ENCODE measurements at places on chromosomes 3 and 15.

DNA sequence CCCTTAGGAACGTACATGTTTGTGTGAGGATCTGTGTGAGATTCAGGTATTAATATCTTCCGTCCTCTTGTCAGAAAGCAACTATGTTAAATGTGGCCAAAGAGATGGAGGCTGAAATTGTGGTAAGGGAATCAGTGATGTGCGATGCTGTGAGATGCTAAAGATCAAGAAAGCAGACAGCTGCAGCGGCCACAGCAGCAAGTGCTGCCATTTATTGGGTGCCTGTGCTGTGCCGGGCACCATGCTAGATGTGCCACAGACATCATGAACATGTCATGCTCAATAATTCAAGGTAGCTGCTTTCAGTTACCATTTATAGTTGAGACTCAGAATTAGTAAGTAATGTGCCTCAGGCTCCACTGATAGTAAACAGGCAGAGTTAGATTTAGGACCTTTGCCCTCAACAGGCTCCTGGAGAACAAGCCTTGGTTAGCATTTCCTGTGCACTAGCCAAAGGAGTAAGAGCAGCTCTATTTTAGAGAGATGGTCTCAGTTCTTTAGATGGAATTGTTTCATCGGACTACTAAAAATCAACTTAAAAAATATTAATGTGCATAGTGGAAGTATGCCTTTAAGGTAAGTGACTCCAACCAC, 24.9 kb downstream of the LARS2 start:
- no peak for DNase-seq

GRCh38 chr3:37996785-37997301, 6.3 kb downstream of the VILL start:
- peak; percentile 80 for DNase-seq

- peak; percentile 94 for DNase-seq
Measured at GRCh38 chr15:63122002-63122875, 578 bp downstream of the LACTB start.

DNA sequence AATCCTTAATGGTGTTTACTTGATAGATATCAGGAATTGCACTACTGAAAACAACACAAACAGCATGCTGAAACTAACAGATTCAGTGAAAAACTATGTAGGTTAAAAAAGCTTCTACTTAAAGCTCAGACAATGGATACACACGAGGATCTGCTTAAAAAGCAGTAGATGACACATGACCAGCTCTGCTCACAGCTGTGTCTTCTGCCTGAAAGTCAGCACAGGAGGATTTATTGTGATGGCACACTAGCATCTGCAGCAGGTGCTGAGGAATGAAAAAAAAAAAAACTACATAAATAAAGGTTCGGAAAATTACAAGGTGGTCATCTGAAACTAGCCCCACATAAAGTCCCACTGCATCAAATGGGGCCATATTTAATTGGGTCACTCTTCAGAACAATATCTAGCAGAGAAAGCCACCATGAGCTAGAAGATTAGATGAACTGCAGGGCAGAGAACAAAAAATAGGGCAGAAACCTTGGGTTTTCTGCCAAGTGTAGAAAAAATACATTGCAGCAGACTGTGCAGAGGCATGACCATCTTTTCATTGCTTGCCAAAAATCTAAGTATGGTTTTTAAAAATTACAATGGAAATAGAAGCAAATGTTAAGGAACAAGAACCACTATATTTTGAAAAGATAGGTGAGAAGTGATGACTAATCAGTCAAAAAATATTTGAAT, 13.2 kb upstream of the GOLM2 start:
- no peak for DNase-seq

DNA sequence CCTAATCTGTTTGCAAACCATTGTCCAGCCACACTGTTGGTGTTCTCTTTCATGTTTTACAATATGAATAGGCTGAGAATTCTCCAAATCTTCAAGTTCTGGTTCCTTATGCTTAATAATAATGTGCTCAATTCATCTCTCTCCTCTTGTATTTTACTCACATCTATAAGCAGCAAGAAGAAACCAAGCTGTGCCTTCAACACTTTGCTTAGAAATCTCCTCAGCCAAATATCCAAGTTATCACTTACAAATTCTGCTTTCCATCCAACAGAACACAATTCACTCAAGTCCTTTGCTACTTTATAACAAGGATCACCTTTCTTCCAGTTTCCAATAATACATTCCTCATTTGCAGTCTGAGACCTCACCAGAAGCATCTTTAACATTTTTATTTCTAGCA, 117.5 kb downstream of the LRRC28 start:
- DNase-seq: no peak

DNA sequence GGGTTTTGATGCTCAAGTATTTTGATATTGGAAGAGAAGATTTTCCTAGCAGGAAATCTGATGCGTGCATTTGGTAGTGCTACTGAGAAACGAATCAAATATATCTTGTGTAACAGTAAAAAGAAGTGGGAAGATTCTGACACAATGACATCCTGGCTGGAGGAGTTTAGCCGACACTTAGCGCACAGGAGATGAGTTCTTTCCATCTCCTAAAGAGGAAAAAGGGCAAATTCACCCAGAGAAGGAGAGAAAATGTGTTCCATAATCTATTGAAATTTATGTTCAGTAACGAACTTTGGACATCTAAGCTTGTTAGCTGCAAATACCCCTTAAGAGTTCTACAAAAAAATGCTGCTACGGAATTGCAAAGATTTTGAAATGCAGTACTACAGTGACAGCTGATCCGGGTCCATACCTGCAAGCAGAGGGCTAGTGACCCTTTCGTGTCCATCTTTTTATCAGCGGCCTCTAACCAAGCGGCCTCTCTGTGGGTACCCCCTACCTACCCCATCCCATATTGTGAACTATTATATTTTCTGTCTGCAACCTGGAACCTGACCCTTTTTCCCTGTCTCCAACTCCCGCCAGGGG, 971 bp downstream of the CPOX start:
- DNase-seq: peak; percentile 26

DNA sequence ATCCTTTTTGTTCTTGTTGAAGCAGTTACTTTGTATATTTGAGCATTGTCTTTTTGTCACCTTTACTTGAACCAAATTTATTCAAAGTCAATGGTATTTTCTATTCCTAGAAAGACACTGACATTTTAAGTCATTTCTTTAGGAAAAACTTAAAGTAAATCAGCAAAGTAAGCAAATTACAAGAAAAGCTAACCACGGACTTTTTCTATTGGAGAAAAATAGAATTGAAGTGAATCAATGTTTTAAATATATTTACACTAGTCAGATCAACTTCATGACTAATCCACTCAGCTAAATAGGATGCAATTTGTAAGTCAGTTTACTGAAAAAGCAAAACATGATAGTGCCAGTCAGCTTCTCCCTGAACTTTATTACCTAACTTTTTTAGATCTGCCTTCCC, 733.8 kb upstream of the ALCAM start:
- DNase-seq: no peak
